ENCODE measurements at places on chromosomes 2 and 18. TPM values are rescaled to one million over a fixed set of nuclear protein-coding genes. Genes with fewer than 3 reads are reported as not detected.

Gene EHD3
- 29.3 TPM for total RNA-seq

Gene MGAT4A
- 10.2 TPM for total RNA-seq

Gene PSME4
- 109 TPM for total RNA-seq

Gene ALPG
- total RNA-seq: not detected

Gene ITM2C
- 30.1 TPM for total RNA-seq

Gene NAT8
- total RNA-seq: not detected
